ENCODE measurements at places on chromosomes 2 and 18.

GRCh38 chr18:14963246-14963645, 215.3 kb downstream of the ANKRD30B start:
- no peak for DNase-seq

DNA sequence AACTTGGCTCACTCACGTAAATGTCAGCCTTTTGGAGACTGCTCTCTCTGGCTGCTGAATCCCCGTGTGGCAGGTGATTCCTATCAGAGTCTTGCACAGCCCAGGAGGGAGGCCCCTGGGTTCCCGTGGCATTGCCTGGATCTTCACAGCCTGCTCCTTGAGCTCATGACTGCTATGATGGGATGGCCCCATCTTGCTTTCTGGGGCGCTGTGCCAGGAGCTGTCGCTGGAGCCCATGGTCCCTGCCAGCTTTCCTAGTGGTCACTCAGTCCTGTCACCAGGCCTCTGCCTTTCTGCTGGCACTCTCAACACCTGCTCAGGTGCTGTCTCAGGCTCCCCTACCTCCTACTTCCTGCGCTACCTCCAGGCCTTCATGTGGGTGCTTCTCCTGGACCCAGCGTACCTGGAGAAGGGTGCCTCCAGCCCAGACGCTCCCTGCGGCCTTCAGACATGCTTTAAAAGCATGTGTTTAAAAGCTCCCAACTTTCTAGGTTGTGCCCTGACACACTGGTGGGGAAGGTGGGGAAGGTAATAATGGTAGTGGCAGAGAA, 110.1 kb downstream of the MCFD2 start:
- no peak for DNase-seq

DNA sequence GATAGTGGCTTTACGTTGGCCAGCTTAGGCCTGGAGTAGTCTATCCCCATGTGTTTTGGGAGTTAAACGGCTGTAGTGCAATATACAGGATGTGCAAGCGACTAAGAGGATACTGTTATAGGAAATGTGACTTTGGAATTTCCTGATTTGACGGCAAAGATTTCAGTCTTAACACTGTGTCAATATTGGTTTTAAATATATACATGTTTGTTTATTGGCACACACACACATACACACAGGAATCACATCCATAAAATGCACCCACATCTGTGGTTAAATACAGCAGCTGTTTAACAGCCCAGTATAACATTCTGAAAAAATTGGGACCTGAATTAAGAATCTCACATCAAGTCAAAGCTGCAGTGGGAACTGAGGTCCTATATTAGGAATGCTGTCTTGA, 347.1 kb downstream of the TXNL1 start:
- DNase-seq: no peak

DNA sequence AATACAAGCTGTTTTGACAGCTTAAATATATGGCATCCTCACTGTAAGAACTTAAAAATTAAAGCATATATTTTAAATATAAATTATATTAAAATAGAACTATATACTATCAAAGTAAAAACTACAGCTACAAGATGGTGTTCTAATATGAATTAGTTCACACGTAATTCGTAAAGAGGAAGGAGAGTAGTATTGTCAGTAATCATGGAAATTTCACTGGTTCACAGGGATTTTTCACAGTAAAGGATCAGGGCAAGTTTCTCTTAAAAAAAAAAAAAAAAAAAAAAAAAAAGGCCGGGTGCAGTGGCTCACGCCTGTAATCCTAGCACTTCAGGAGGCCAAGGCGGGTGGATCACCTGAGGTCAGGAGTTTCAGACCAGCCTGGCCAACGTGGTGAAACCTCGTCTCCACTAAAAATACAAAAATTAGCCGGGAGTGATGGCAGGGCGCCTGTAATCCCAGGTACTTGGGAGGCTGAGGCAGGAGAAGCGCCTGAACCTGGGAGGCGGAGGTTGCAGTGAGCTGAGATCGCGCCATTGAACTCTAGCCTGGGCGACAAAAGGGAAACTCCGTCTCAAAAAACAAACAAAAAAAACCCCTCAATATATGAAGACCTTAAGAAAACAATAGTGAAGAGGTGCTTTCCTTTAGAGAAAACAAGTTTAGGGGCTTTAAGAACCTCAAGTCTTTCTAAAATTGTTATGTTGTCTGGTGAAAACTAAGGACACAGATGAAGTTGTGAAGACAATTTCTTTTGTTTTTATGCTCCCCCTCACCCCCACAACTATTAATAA, 32.5 kb downstream of the PNO1 start:
- DNase-seq: no peak

DNA sequence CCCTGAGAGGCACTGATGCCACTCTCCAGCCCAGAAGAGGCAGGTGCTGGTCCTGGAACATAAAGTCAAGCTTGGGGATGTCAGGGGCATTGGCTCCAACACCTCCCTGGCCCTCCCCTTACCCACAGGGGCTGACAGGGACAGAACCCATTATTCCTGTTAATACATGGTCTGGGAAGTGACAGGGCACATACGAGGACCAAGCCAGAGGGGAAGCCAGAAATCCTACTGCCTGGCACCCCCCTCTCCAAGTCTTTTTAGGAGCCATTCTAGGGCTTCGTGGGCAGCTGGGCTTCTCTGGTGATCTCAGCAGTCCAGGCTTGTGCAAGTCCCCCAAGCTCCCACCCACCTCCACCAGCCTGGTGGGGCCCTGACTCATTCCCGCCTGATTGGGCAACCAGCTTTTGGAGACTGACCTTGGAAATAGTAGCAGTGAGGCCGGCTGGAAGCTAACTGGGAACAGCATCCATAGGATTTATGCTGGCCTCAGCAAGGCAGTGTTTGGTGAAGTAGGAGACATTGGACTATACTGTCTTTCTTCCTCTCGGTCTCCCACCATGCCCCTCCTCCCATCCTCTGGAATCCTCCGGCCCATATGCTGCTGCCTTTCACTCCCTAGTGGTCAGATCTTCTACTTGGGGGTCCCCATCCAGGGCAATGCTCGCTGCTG, 86.4 kb upstream of the HK2 start:
- no peak for DNase-seq

DNA sequence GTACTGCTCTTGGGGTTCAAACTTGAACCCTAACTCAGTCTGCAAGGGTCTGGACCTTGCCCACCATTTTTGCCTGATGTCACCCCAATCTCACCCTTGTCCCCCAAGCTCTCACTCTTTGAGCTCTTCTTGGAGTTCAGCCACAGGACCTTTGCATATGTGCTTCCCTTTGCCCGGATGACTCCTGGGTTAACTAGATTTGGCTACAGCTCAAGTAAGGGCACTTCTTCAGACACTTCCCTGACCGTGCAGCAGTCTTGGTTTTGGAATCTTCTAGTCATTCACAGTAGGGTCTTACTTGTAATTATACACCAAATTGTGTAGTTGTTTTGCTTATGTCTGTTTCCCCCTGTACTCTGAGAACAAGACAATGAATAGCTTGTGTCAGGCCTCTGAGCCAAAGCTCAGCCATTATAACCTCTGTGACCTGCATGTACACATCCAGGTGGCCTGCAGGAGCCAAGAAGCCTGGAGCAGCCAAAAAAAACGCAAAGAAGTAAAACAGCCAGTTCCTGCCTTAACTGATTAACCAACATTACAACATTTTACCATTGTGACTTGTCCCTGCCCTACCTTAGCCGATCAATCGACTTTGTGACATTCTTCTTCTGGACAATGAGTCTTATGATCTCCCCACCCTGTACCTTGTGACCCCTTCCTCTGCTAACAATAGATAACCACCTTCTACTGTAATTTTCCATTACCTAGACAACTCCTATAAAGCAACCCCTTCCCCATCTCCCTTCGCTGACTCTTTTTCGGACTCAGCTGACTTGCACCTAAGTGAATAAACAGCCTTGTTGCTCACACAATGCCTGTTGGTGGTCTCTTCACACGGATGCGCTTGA, 1.0 kb upstream of the MOGAT1 start:
- no peak for DNase-seq
